ENCODE measurements at places on chromosomes 12 and 14.

DNA sequence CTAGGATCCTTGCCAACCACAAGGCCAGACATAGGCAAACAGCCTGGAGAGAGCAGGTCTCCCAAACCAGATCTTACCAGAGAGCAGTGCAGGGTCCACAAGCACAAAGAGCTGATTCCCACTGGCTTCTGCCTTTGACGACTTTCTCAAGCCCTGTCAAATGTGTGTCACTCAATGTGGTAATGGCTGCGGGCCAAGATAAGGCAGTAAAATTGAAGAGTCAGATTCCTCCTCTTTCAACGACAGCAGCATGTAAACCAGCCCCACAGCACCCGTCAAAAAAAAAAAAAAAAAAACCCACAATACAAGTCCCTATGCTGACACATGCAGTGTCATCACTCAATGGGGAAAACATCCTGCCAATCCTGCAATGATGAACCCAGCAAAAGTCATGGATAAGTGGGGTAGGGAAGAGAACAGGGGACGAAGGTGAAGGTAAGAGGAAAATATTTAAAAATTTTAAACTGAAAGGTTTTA lies at the start of gene STON2:
STON2 (minus strand) TSS at position 123 of the 477 bp plus-strand sequence. CDS start 1,942 bp downstream, outside the sequence.
- DNase-seq: no peak

GRCh38 chr12:96121271-96121711 lies 72.9 kb upstream of the ELK3 start:
- DNase-seq: no peak

- no peak for DNase-seq
Measured at GRCh38 chr14:34124585-34124984, 173.7 kb upstream of the EGLN3 start.

DNA sequence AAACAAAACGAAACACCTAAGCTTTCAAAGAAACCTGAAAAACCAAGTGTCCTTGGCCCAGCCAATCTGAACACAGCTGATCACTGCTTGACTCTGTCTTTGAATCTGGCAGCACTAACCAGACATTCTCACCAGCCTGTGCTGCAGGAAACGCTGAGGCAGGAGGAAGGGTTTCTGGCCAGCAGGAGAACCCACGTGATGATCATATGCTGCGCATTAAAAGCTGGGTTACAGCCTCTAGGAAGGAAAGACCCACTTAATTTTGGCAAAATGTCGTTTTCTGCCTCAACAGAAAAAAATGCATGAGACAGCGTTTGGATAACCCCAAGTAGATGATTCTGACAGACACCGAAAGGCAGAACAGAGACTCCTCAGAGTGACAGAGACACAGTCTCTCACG lies 9.8 kb downstream of the APPL2 start:
- no peak for DNase-seq

DNA sequence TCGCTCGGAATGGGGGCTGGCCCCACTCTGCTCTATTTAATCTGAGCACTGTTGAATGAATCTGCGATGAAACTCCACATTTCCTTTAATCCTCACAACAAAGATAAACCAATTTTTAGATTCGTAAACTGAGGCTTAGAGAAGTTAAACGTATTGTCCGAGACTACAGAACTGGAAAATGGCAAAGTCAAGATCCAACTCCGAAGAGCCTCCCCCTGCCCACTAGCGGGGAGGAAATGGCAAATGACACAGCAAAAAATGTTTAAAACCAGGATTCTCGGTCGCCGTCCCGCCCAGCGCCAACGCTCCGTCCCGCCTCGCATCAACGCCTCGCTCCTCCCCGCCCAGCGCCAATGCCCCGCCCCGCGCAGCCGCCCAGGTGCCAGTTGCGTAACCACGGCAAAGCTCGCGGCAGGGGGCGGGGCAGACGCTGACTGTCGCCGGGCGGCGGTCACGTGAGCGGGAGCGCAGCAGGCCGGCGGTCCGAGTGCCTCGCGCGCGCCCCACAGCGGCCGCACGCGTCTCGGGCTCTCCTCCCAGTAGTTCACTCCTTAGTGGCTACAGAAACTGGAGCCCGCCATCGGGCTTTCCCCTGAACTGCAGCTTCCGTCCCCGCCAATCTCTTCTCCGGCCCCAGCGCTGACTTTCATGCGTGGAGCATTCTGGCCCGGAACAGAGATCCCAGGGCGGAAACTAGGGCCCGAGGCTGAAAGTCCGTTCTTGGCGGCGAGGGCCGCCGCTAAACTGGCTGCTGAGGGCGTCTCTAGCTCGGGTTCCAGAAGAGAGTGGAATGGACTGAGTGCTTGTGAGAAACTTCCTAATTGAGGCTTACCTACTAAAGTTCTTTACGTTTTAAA lies 13.6 kb upstream of the LRRC23 start:
- DNase-seq: no peak

GRCh38 chr12:108505129-108505528 lies 9.9 kb upstream of the FICD start:
- no peak for DNase-seq

DNA sequence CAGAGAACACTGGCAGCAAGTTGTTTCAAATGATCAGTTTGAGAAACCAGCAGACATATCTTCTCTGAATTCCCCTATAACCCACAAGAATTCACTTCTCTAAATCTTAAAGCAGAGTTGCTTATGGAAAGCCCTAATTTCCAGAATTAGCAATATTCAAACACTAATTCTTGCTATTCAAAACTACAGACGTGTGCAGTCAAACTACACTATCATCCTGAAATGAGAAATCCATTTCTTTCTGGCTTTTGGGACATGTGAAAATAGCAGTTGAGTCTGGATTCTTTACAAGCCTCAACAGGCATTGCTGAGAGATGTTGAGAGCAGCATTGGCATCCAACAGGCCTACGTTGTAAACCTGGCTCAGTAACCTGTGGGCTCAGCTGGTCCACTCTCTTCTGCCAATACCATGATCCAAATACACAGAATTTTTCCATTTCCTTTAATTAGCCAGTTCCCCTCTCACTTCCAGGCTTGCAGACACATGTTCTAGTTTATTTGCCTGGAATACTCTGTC lies 74.6 kb upstream of the TMTC1 start:
- no peak for DNase-seq

GRCh38 chr14:80958226-80958625 lies 2.8 kb downstream of the TSHR start:
- no peak for DNase-seq

- no peak for DNase-seq
Measured at GRCh38 chr12:132414634-132415326, 75.2 kb upstream of the FBRSL1 start.

DNA sequence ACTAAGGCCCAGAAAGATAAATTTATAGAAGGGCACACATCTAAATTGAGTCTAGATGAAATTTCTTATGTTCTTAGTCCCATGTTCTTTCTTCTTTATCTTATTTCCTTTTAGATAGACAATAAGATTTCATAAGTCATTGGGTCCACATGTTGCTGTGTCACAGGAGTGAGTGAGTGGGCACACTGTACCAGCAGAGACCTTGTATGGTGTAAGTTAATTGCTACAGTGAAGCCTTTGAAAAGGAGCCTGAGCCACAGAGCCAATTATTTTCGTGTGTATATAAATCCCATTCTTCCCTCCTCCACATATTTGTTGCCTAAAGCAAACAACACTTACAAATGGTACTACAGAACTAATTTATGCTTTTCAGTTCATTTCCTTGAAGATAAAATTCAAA lies 79.1 kb downstream of the GRIP1 start:
- no peak for DNase-seq

DNA sequence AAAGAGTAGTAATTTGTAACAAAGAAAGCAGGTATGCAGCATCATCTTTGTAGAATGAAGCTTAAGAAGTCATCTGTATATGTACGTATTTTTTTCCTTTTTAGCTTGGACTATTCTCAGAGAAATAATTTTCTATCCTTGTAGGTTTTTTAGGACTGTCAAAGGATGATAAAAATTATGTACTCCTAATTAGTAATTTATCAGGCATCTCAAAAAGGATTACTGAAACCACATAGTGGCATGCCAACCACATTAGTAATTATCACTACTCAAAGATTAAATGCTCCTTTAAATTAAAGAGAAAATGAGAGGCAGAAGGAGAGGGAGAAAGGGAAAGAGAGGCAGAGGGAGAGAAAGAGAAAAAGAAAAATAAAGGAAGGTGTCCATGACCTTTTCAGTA lies 17.3 kb downstream of the TTC8 start:
- DNase-seq: no peak

GRCh38 chr14:23118506-23119362 lies at the start of gene CEBPE:
Gene CEBPE, minus strand, starts transcription at chr14:23119255. Its CDS starts 164 bp downstream, at chr14:23119091.
- DNase-seq: no peak

GRCh38 chr14:50816395-50817047 lies 14.4 kb downstream of the NIN start:
- no peak for DNase-seq

DNA sequence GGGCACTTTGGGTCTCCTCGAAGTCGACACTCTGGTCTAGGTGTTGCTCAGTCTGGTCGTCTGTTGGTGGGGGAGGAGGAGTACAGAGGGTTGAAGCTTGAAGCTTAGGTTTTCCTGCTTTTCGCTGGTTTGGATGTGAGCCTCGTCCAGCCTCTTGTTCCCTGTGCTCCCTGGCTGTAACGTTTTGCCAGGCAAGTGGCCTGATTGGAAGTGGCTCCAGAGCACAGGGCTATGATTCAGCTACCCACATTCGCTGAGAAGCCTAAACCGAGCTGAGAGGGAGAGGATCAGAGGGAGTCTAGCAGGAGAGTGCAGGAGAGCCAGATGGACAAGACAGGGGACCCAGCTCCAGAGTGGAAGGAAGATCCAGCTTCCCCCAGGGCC lies 6.1 kb downstream of the HOXC10 start:
- no peak for DNase-seq

- DNase-seq: no peak
Measured at GRCh38 chr12:96091833-96092232, 56.4 kb upstream of the LTA4H start.

- peak; percentile 18 for DNase-seq
Measured at GRCh38 chr12:64080319-64081007, 141.6 kb downstream of the KICS2 start.

- DNase-seq: no peak
Measured at GRCh38 chr12:105929192-105929591, 209.6 kb downstream of the NUAK1 start.

- DNase-seq: no peak
Measured at GRCh38 chr12:47391566-47391965, 311.8 kb upstream of the AMIGO2 start.

DNA sequence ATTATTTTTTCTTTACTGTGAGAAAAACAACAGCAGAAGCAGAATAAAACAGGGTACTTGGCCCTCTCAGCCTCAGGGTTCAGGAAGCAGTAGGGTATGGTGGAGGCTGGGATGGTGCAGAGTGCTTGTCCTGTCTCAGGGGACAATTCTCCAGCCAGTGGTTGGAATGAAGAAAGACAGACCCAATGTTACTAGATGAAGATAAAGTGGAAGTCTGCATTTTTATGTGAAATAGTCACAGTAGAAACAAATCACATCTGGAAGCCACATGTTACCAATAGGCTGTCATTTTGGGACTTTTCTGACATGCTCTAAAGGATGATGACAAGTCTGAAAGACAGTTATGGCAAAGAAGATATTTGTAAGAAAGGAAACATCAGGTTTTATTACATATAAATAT lies 32.3 kb downstream of the PROX2 start:
- DNase-seq: no peak

DNA sequence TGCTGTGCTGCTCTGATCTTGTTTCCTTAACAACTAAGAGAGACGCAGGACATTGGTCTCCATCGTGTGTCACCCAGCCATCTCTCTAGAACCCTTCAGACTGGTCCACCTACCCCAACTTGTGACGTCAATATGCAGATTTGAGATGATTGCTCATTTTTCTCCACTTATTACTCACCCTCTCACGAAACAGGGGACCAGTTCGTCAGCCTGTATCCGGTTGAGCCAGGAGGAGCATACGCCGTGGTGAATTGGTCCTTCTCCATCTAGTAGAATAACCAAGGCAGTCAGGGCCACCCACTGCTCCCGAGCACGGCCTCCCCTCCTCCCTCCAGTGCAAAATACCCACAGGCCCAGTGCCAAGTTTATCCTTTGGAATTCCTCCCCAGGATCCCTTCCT lies 36.2 kb upstream of the FBXO21 start:
- no peak for DNase-seq

DNA sequence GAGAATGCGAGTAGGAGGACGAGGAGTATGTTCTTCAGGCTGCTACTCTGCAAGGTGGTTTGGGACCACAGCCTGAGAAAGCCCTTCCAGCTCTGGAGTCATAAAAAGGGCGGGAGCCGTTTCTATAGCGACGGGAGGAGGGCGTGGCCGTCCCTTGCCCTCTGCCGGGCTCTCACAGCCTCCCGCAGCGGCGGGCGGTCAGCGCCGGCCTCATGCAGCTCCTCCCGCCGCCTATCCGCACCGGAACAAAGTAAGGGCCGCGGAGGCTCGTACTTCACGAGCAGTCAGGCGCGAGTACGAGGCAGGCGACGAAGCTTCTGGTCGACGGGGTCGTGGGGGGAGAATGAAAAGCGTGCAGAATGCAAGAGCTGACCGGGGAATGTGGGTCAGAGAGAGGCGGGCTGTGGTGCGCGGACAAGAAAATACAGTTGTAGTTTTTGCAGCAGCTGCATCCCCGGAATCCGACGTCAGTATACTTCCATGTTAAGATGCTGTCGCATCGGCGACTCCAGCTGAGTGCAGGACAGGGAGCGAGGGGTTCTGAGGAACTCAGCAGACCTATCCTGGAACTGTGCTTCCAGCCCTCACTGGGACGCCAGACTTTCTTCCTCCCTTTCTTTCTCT lies at the start of gene DYRK4:
DYRK4 (plus strand) TSS at position 175 of the 624 bp plus-strand sequence; CDS start at position 213, 38 bp downstream.
- DNase-seq: peak; percentile 85

GRCh38 chr12:89661706-89662330 lies 46.8 kb downstream of the ATP2B1 start:
- DNase-seq: no peak

DNA sequence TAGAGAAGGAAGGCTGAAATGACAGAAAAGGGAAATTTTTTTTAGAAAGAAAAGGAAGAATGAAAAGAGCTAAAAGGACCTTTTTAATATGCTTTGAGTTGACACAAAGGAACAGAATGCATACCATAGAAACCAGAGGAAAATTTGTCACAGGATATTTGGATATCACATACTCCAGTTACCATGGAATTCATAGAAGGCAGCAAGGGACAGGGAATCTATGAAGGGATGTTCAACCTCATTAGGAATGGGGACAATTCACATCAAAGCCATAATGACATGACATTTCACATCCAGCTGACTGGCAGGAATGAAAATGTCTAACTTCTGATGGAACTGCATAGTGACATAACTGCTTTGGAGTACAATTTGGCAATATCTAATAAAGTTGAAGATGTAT lies 469.4 kb downstream of the CCER1 start:
- DNase-seq: no peak

DNA sequence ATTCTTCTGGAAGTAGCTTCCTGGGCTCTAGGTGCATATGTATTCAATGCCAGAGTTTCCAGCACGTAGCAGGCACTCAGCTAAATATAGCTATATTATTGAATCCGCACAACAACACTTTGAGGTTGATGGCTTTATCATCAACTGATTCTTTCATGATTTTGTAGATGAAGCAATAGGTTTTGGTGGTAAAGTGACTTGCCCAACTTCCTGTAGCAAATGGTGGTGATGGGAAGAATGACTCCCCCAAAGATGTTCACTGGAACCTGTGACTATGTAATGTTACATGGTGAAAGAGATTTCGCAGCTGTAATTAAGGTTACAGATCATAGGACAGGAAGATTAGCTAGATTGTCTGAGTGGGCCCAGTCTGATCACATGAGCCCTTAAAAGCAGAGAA lies 3.2 kb downstream of the TDRD9 start:
- no peak for DNase-seq

Measured in iPS DF 6.9 (cell line).